ENCODE measurements at places on chromosomes 7 and 10.

DNA sequence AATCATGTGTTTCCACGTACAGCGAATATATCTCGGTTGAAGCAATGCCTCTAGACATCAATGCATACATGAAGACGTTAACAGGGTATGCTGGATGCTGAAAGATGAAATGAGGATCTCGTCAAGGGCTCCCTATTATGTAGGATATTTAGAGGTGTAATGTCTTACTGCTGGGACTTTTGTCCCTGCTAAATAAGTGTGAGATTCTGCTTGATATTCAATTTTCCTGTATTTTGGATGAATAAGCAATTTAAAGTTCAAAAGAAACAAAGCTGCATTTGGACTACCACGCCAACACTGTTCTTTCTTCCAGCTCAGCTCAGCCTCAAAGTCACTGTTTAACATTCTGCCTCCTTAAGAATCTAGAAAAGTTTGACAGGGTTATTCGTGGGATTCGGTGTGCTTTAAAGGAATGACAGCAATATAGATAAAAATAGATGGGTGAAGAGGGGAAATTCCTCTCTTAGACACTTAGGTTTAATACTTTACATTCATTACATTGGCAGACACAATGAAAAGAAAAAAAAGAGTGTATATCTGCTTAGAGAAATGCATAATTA is 110.1 kb upstream of the RHEB start:
- no peak for DNase-seq

GRCh38 chr7:130393101-130393561 is 12.8 kb downstream of the CPA1 start:
- no peak for DNase-seq

- no peak for DNase-seq
These were observed 30.9 kb downstream of the NMT2 start for GRCh38 chr10:15137636-15138035.

GRCh38 chr7:100393233-100393905 is 20.1 kb downstream of the PILRA start:
- no peak for DNase-seq

- no peak for DNase-seq
These were observed 4.7 kb upstream of the TMEM72 start for GRCh38 chr10:44906486-44906885.

- no peak for DNase-seq
These were observed 16.4 kb downstream of the STAMBPL1 start for GRCh38 chr10:88896372-88896993.

DNA sequence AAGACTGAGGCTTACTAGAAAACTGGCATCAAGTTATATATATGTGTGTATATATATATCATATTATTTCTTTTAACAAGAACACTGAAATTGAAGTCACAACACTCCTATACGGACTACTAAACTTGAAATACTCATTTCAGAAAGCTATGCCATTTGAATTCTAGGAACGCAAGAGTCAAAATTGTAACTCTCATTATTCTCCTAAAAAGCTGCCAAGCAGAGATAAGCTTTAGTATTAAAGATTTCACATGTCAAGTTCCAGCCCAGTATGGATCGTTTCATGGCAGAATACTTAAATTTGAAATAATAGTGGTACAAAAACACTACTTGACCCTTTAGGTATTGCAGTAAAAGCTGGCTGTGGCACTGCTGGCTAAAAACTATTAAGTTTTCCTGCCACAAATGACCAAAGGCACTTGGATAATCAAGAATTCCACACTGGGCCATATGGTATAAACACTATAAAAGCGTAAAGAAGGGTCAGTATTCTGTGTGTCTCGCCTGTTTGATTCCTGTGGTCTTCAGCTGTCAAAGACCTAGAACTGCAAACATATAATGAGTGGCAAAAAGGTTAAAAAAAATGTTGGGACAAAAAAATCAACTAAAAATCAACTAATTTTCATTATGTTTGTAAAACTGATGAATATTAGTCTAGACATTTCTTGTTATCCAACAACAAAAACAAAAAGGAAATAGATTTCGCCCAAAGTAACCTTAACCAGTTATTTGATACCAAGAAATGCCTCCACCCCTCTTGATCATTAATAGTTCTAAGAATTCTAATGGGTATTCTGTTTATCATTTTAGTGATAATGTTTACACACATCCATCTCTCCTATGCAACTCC is 2.4 kb downstream of the CCDC71L start:
- no peak for DNase-seq

DNA sequence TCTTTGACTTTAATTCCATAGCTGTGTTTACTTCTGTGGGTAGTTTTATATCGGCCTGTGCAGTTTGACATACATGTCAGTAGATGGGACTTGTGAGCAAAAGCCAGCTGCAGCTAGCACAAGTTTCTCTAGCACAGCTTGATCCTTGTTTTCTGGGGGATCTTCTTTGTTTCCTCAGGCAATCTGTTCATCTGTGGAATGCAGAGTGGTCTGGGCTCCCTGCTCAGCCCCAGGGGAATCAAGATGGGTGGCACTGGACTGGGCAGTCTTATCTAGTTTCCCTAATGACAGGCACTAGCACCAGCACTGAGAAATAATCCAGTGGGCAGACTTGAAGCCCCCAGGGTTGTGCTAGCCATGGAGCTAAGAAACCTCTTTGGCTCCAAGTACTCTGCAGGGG is 40.8 kb downstream of the CYP2C19 start:
- no peak for DNase-seq
